ENCODE measurements at places on chromosomes 16 and 17.

- DNase-seq, result no peak
These were observed 536.9 kb downstream of the XYLT1 start for GRCh38 chr16:16933861-16934260.

- DNase-seq, result no peak
These were observed 12.3 kb upstream of the CCL2 start for GRCh38 chr17:34242587-34243363.

GRCh38 chr17:17860766-17861107 is 24.0 kb upstream of the SREBF1 start:
- DNase-seq, result no peak

- DNase-seq, result no peak
These were observed 64.3 kb downstream of the CENPV start for GRCh38 chr17:16288860-16289571.

GRCh38 chr17:81553616-81554181 is 1.5 kb upstream of the FAAP100 start:
- DNase-seq, result peak; percentile 94

DNA sequence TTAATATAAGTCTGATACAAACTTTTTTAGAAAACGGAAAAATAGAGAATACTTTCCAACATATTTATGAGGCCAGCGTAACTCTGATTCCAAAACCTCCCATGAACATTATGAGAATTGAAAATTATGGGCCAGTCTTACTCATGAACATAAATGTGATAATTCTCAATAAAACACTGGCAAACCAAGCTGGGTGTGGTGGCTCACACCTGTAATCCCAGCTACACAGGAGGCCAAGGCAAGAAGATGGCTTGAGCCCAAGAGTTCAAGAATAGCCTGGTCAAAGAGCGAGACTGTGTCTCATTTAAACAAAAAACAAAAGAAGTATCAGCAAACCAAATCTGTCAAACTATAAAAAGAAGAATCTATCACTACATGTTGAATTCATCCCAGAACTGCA is 47.8 kb downstream of the CCDC57 start:
- no peak for DNase-seq

DNA sequence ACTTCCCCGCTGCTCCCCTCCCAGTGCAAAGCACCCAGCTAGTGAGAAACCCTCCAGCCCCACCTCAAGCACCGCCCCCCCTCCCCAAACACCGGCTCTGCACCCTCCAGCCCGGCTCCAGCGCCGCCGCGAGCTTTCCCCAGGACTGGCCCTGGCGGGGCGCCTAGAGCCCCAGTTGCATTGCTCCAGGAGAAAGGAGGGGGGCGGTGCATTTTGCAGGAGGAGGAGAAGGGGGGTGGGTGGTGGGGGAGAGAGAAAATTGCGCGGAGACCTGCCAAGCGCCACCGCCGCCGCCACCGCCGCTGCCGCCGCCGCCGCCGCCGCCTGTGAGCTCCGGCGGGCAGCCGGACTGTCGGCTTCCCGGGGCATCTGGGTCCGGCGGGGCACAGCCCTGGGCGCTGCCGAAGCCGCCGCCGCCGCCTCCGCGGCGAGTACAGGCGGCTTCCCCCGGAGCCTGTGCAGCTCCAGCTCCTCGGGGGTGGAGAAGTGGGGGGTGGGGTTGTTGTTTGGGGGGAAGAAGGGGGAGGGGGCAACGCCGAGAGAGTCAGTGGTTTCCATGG is 333 bp upstream of the NOG start:
- peak; percentile 81 for DNase-seq

- DNase-seq, result no peak
These were observed 387 bp upstream of the STARD3 start for GRCh38 chr17:39636587-39636926.

DNA sequence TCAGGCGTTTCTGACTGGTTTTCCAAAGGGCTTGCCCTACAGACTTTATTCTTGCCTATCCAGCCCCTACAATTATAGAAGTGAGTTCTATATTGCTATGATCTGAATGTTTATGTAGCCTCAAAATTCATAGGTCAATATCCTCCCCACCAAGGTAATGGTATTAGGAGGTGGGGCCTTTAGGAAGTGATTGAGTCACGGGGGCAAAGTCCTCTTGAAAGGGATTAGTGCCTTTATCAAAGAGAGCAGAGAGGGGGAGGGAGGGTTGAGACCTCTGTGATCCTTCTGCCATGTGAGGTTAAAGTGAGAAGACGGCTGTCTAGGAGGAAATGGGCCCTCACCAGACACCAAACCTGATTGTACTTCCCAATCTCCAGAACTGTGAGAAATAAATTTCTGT is 931 bp upstream of the CPHXL start:
- DNase-seq, result no peak

DNA sequence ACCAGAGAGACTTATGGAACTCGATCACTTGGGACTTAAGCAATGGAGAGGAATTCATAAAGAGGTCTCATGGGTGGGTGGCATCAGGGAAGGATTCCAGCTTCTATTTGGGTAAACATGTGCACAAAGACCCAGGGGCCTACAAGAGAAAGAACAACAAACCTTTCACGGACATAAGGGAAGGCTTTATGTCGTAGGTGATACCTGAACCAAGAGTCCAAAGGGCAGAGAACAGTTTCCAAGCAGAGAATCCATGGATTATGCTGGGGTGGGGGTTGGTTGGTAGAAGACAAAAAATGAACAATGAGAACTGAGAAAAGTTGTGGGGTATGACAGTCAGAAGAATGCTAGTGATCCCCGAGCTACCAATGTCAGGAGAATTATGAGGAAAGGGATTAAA is 119.8 kb downstream of the CNTNAP4 start:
- DNase-seq, result no peak
